ENCODE measurements at places on chromosomes 3 and 15. TPM values are rescaled to one million over a fixed set of nuclear protein-coding genes. Genes with fewer than 3 reads are reported as not detected.

Gene STXBP5L
- 9.3 TPM for polyA plus RNA-seq

Gene ACOX2
- not detected for polyA plus RNA-seq

Gene GRM7
- 21.9 TPM for polyA plus RNA-seq

Gene CD200R1
- 0.72 TPM for polyA plus RNA-seq

Gene FBXO40
- polyA plus RNA-seq = not detected

Gene UBA7
- polyA plus RNA-seq = 2.9 TPM

Gene CHCHD6
- 102 TPM for polyA plus RNA-seq

Gene SLC15A2
- polyA plus RNA-seq = 1.6 TPM

Gene FAM107A
- polyA plus RNA-seq = 0.16 TPM

Gene SCG3
- 61.3 TPM for polyA plus RNA-seq

Gene B3GALNT1
- 31.7 TPM for polyA plus RNA-seq

Gene MYZAP
- polyA plus RNA-seq = 0.16 TPM

All from neural cell (in vitro differentiated cells).